ENCODE measurements at places on chromosomes 7 and 10.
A peak's percentile ranks its signal among the peaks of the same experiment; 100 is the strongest.

DNA sequence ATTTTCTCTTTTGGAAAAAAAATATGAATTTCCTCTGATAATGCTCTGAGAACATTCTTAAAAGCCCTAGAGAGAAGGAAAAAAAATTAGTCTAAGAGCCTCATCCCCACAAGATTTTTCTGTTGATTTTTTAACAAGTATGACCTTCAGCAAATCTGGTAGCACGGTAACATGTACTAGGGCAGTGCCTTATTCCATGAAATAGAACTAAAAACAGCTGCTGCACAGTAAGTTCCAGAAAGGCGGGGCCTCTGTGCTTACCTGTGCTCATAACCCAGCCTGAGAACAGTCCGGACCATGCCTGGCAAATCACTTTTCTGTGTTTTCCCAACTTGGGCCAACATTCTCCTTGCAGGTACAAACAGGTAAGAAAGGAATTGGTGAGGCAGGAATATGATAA is 519.1 kb upstream of the AKR1E2 start:
- no peak for DNase-seq

GRCh38 chr7:6553448-6554044 is 2.3 kb upstream of the GRID2IP start:
- DNase-seq = peak; percentile 74

DNA sequence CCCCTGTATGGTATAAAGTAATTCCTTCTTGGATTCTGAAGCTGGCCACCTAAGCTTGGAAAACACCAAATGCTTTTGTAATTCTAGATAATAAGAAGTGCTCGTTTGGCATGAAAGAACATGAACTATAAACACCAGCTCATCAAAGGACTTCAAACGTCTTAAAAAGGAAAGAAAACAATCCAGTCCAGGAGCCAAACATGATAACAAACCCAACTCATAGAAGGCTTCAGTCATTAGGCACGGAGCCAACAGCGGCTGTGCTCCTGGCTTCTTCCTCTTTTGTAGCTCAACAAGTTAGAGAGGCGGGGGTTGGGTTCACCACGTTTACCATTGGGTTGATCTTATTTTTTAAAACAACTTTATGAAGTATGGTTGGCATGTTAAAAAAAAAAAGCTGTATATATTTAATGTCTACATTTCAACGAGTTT is 56.4 kb upstream of the ECHDC3 start:
- DNase-seq = peak; percentile 89

DNA sequence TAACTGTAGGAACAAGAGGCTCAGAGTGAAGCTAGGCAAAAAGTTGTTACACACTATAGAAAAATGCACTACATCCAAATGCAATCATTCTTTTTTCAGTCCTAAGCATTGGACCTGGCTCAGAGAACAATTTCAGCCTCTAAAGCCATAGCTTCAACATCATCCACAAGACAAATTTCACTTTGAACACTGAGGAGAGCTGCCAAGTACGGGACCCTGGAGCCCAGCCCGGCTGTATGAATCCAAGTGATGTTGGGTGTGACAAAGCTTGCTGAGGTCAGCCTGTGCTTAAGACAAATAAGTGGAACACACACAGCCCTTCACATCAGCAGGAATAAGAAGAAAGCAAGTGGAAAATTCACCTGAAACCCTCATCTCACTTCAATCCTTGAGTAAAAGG is 233.1 kb upstream of the PFKP start:
- DNase-seq = no peak

- DNase-seq = no peak
Measured at GRCh38 chr7:116324582-116324981, 114.2 kb downstream of the TES start.

DNA sequence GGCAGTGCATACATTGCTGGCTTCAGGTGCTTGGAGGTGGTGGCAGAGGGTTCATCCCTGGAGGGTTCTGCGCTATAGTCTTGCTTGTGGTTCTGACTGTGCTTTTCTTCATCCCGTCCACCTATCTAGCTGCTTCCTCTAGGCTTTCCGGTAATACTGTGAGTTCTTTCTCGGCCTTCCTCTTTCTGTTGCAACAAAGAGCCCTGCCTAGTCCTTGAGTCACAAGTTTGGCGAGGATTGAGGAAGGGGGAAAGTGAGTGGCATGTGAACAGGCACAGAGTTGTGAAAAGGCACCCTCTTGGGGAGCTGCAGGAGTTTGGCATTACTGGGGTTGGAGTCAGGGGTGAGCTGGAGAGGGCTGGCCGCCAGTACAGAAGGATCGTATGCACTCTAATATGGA is 123.0 kb downstream of the SH2D4B start:
- DNase-seq = peak; percentile 87

GRCh38 chr10:119496273-119496672 is 46.2 kb downstream of the RGS10 start:
- no peak for DNase-seq

DNA sequence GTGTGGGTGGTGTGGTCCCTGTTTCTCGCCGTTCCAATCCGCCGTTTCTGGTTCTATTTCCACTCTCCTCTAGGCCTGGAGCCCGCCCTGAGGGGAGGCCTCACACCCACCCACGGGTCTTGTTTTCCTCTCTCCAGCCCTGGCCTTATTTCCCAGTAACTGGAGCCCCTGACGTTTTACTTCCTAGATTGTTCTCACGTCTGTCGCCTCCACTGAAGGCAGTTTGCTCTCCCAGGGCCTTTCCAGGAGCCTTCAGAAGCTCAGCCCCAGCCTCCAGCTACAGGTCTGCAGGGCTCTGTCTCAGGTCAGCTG is 30.6 kb downstream of the CFAP46 start:
- no peak for DNase-seq

GRCh38 chr7:7613210-7613609 is 27.3 kb upstream of the UMAD1 start:
- DNase-seq = no peak

GRCh38 chr7:41931263-41931646 is 228.4 kb upstream of the INHBA start:
- no peak for DNase-seq

- DNase-seq = no peak
Measured at GRCh38 chr7:24946467-24946866, 33.5 kb downstream of the OSBPL3 start.

Measured in inflammatory macrophage (primary cell).